ENCODE measurements at places on chromosomes 7 and 10. TPM values are rescaled to one million over a fixed set of nuclear protein-coding genes. Genes with fewer than 3 reads are reported as not detected.

STN1 gene
- 28.5 TPM for total RNA-seq

ERCC6 gene
- total RNA-seq, result 9.1 TPM

DNA sequence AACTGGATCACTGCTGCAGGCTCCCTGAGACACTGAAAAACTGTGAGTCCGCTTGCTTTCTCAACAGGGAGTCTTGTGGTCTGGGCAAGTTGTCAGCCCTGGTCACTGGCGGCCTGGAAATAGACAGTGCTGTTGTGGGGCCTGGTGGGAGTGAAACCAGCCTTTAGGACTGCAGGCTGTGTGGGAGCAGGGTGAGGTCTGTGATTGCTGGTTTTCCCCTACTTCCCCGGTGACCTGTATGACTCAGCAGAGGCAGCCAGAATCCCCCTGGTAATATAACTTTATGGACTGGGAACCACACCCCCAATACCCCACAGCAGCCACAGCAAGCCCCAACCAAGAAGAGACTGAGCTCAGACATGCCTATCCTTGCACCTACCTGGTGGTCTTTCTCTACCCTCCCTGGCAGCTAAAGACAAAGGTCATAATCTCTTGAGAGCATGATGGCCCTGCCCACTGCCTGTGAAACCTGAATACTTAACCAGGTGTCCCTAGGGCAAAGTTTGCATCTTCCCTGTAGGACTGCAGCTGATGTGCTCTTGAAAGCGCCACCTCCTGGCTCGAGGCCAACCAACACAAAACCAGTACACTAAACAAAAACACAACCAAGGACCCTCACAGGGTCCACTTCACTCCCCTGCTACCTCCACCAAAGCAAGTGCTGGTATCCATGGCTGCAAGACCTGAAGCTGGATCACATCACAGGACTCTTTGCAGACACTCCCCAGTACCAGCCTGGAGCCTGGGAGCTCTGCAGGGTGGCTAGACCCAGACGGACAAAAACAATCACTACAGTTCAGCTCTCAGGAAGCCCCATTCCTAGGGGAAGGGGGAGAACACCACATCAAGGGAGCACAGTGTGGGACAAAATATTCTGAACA is 7.2 kb upstream of the ADAM22 start:
- no peak for DNase-seq

DNA sequence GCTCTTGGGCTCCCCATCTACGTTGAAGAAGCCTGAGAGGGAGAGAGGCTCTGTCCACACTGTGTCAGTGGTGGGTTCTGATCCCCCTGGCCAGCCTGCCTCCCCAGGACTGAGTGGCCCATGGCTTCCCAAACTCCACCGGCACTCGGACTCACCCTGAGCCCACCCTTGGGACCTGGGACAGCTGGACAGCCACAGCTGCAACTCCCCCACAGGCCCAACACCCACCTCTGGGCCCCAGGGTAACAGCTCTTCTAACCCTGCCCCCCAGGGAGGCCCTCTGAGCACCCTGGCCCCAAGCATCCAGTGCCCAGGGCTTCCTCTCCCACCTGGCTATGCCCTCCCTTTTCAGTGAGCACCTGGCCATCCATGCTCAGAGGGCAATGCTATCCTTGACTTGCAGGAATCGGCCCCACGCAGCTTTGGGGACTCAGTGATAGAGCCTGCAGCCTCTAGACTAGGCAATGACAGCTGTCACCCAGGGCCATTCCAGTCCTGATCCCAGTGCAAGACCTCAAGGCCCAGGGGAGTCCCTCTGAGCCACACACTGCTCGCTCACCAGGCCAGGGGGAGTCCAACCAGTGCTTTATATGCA is 17.9 kb downstream of the OGDHL start:
- DNase-seq, result no peak

DNA sequence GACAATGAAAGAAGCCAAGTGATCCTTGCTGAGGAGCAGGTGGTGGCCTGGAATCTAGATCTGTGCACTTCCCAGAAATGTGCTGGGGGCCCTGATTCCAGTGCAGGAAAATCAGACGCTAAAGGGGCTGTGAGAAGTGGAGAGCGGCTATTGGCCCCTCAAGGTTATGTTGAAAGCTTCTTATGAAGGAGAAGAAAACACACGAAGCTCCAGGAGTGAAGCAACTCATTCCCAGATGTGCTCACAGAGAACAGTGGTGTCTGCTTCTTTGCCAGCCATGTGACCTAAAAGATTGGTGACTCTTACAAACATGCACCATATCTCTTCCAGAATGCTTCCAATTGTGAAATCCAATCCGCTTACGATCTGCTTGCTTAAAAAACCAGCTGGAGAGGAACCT is 679.3 kb upstream of the IGFBP3 start:
- DNase-seq, result peak; percentile 57

DNA sequence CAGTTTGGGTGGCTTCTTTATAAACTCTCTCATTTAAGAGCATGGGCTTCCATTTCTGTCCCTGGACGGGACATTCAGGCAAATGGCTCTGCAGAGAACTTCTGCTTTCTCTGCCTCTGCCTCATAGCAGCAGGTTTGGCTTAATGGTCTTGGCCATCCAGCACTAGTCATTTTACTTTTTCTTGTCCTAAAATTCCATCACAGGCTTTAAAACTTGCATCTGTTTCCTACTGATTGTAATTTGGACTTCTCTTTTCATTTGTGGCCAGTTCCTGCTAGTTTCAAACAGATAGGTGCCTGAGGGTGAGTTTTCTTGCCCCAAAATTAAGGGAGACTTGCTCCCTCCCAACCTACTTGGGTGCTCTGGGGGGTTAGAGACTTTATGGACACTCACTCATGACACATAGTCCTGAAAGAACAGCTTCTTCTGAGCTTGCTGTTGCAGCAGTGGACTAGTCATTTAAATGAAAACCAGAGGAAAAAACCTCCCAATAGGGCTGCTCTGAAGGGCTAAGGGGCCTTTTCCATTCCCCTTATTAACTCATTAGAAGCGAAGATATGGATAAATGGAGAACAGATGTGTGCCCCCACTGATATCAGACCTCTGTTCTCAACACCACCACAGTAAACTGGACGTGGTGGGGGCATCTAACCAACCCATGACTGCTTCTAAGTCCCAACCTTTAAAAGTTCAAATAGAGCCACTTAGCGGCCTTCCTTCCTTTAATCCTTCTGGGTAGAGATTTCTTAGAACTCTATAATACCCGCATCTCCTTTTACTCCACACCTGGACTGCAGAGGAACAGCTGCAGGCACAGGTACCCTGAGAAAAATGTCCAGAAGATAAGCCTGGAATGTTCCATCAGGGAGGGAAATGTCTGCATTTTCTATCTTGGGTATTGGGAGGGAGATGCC is 38.8 kb downstream of the SVOPL start:
- no peak for DNase-seq

- DNase-seq, result no peak
Measured at GRCh38 chr7:25314094-25314730, 85.9 kb upstream of the NPVF start.

DNA sequence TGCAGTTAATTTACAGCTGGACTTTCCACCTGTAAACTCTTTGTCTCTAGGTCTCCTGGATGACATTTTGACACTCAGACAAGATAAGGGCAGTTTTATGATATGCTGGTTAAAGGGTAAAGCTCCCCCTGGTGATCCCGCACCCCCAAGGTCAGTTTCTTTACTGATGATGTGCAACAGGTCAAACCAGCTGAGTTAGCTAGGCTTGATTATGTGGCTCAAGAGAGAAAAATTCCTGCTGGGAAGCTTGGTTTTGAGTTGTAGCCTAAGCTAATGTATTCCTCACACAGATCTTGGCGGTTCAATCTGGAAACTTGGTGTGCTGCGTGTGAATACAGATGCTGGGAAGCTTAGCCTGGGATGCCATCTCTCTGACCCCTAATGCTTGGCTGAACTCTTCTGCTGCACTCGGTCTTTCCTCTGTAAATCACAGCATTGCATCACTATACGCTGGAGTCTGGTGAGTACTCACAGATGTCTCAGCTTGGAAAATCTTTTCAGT is 11.4 kb upstream of the AKR1D1 start:
- DNase-seq, result no peak

DNA sequence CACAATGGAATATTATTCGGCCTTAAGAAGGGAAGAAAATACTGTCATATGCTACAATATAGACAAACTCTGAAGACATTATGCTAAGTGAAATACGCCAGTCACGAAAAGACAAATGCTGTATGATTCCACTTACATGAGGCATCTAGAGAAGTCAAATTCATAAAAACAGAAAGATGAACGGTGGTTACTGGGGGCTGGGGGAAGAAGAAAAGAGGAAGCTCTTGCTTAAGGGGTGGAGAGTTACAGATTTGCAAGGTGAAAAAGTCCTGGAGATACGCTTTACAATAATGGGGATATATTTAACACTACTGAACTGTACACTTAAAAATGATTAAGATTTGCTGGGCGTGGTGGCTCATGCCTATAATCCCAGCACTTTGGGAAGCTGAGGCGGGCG is 49.0 kb downstream of the PSMC2 start:
- no peak for DNase-seq
